ENCODE measurements at places on chromosomes 3 and 15.
A peak's percentile ranks its signal among the peaks of the same experiment; 100 is the strongest.

DNA sequence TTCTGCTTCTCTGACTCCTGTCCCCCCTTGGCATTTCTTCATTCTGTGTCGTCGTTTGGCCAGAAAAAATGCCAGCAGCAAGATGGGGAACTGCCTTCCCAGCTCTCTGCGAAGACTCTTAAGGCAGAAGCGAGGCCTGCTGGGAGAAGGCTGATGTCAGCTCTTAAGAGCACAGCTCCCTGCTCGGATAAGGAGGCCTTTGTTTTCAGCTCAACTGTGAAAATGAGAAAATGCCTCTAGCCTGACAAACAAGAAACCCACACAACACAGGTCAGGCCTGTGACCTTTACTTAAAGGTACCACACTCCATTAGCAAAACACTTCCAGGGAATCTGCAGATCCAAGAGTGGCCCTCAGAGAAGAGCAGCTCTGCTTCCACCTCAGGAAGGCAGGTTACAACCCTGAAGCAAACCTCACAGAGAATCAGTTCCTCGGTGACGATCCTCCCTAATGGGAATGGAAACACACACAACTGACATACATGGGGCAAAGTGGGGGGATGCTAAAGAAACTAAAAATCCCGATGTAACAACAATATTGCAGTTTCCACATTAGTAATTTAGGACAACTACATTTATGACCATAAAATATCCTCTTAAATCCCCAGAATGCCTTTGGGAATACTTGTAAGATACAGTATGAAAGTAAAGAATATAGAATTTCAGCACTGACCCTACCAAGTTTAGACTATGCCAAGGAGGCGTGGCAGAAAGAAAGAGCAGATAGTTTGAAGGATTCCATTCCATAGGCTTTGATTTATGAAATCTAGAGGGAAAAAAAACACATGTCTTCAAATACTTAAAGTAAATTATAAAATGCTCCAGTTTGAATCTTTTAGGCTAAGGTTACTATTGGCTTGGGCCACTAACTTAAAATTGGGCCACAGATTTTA is 52.1 kb downstream of the VGLL4 start:
- DNase-seq, result no peak

GRCh38 chr3:127257351-127257750 is 30.5 kb downstream of the PRR20G start:
- no peak for DNase-seq

DNA sequence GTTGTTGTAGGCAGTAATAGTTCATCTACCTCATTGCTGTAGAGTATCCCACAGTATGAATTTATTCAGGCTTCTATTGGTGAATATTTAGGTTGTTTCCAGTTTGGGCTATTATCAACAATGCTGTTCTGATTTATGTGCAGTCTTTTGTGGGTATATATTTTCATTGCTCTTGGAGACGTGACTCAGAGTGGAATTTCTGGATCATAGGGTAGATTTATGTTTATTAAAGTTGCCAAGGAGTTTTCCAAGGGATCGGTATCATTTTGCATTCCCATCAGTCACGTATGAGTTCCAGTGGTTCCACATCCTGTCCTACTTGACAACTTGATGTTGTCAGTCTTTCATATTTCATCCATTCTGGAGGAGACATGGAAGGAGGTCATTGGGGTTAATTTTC is 8.4 kb upstream of the HRH1 start:
- no peak for DNase-seq

DNA sequence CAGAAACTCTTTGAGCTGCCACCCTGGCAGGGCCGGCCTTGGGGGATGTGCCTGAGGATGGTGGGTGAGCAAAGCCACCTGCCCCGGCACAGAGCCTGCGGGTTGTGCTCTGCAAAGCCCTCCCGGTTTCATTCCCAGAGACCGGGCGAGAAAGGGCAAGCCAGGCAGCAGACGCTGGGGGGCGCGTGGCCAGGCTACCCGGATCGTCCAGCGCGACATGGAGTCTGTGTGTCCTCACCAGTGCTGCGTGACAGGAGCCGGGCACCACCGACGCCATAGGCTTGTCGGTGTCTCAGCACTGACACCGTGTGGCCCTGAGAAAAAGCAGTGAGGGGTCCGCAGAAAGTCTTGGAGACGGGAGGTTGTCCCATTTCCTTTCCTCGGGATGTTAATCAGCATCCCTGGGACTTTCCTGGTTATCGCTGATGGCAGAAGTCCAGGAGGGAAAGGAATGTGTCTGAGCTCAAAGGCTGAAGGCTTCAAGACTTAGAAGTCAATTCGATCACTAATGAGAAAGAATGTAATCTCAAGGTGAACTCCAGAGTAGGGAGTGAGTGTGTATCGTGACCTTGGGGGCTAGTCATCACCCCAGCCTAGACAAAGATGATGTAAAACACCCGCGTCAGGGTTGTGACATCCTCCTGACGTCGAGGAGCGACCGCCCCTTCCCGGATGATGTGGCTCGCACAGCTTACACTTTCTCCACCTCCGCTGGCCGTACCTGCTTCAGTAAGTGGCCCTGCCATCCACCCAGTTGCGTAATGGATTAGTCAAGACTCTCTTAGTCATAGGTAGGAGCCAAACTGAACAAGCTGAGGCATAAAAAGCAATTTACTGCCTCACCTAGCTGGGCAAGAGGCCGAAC is 36.3 kb upstream of the PLA2G4E start:
- no peak for DNase-seq

DNA sequence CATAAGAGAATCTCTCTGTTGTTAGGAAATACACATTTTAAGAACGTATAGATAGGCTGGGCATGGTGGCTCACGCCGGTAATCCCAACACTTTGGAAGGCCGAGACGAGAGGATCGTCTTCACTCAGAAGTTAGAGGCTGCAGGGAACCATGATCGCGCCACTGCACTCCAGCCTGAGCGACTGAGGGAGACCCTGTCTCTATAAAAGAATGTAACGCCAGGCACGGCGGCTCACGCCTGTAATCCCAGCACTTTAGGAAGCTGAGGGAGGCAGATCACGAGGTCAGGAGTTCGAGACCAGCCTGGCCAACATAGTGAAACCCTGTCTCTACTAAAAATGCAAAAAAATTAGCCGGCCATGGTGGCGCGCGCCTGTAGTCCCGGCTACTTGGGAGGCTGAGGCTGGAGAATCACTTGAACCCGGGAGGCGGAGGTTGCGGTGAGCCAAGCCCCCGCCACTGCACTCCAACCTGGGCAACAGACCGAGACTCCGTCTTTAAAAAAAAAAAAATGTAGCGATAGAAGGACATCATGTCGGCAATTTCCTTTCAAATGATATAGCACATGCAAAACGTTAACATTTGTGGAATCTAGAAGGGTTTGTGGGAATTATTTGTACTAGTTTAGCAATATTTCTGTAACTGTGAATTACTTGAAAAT is 730 bp upstream of the RPL14 start:
- no peak for DNase-seq

DNA sequence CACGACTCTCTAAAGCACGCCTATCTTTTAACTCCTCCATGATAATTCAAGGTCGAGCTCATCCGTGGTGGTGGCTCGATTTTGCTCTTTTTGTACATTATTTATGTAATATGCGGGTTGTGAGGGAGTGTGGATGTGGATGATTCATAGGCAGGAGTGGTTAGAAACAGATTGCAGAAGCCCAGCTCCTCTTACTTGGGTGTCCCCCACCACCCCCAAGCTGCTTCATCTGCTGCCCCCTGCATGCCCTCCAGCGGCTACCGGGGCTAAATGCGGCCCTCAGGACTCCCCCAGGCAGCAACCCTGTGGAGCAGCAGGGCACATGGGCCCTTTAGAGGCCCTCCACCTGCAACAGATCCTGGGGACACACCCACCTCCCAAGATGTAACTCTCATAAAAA is 111.5 kb upstream of the SELENOK start:
- DNase-seq, result no peak

DNA sequence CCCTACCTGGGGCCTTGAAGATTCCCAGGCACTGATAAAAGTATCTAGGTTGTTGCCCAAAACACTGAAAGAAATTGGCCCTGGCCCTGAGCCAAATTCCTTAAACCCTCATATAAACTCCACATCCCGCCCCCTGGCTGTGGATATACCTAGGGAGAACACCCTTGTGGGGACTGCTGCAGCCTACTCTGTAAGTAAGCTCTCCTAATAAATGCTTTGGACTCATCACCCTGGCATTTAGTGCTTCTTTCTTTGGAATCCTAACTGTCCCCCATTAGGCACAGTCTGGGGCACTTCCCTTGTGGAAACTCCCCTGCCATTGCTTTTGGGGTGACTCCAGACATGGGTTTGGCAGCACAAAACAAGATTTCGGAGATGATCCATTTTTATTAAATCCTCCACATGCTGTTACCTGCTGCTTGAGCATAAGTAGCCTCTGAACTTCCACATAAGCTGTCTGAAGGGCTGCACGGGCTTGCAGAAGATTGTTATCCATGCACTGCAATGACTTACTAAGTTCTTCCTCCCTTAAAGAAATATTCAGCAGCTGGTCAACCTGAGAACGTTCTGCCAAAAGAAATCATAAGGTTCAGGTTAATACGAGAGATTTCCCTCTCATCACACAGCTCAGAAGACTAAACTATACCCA is 46.4 kb downstream of the ZNF106 start:
- DNase-seq, result no peak

GRCh38 chr3:57951066-57951882 is 56.9 kb upstream of the FLNB start:
- no peak for DNase-seq

GRCh38 chr3:107064405-107065060 is 312.7 kb upstream of the CCDC54 start:
- DNase-seq, result peak; percentile 31

- no peak for DNase-seq
These were observed 6.7 kb downstream of the VIPR1 start for GRCh38 chr3:42509111-42509510.

- DNase-seq, result no peak
These were observed 76.6 kb downstream of the C3orf70 start for GRCh38 chr3:185076219-185076618.

- DNase-seq, result no peak
These were observed 15.2 kb downstream of the GNAI2 start for GRCh38 chr3:50251220-50251619.

GRCh38 chr3:197349368-197349767 is 51.0 kb upstream of the DLG1 start:
- no peak for DNase-seq

DNA sequence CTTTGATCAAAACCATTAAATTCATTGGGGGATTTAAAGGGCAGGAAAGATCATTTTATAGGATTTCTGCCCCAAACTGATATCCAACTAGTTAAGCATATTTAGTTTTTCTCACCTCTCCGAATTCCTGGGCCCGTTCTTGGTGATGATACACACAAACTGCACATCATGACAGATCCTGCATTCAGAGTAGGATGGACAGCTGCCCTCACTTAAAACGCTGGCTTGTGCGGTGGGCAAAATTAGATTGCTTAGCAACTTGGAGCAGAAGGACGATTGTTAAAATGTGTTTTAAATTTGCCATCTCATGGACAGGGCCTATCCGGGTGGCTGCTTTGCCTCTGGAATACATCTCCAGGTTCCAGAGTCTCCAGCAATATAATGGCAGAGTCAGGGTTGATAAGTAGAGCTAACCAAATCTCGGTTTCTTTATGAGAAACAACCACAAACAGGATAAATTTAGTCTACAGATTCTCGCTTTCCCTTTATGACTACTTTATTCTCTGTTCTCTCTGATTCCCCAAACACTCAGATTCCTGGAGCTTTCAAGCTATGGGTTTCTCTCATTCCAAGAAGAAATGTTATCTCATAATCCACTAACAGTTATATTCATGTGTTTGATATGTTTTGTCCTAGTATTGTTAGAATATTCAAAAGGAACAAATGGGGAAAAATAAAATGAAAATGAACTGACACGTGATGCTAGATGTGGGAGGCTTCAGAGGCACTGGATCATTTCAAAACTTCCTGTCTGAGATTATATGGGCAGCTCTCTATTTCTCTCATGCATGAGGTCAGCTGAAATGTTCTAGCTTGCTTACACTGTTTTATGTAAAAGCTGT is 1014.1 kb upstream of the SEMA6D start:
- DNase-seq, result no peak

DNA sequence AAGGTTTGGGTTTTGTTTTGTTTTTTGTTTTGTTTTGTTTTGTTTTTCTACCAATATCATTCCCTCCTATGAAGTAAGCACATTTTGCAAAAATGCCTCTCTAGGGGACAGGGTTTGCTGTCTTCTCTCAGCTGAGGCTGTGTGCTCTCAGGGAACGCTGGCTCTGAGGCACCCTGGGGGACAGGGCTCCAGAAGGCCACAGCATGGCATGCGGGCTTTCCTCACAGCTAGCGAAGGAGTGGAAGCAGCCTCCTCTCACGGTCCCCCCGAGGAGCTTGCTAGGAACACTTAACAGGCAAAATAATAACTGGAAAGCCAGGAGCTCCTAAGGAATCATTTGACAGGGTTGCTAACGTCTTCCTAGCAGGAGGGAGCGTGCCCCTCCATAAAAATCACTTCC is 227.7 kb upstream of the ST8SIA2 start:
- DNase-seq, result no peak

DNA sequence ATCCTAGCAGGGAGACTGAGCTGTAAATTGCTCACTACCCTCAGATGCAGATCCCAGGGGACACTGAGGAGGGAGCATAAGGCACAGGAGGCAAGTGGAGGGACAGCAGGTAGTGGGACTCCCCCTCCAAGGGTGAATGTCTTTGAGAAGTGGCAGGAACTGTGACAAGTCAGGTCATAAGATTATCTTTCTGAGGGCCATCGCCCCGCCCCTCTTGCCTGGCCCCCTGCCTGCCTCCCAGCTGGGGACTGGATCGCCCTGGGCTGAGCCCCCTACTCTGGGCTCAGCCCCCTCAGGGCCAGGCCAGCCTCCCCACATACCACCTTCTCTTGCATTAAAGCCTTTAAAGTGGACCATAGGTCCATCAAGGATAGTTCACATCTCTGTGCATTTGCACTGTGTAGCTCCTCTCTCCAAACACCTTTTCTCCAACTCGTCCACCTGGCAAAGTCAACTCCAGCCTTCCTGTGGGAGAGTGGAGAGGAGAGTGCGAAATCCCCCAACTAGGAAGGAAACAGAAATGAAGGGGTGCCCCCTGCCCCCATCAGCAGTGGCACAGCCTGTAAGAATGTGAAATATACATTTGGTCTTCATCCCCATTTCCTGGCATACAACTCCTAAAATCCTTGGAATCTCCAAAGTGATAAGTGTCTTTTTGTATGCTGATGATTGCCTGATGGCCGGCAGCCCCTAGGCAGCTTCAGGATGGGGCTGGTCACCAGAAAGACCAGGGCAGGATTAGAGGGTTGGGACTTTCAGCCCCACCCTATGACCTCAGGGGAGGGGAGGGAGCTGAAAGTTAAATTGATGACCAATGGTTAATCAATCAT is 14.7 kb downstream of the PIF1 start:
- no peak for DNase-seq

GRCh38 chr15:94412979-94413746 is 181.8 kb downstream of the MCTP2 start:
- DNase-seq, result no peak

DNA sequence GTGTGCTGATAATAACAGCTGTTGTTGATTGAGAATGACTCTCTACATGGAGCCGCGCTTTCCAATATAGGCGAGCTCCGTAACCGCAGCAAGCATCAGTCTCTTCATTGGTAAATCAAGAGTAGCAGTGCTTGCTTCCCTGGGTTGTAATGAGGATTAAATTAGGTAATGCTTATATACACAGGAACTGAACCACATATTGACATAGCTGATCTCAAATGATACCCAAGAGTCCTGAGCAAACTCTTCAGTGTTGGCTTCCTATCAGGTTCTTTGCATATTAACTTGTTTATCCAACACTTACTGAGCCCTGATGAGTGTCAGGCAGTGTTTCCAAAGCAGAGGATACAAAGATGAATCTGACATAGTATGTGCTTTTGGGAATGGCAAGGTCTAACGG is 46.4 kb upstream of the SLCO3A1 start:
- no peak for DNase-seq
